Activated CD4-positive, alpha-beta T cell treated with anti-CD3 and anti-CD28 coated beads, Interleukin-2, amount 10 ng/mL, durations not matched to agents 24 days and 14 days (primary cell): ENCODE measurements at places on chromosomes 2 and 18. TPM values are rescaled to one million over a fixed set of nuclear protein-coding genes. Genes with fewer than 3 reads are reported as not detected.

Gene SLC9A2
- not detected in 2 replicates for total RNA-seq

Gene CD302
- total RNA-seq, result 0.54 and 0.72 TPM in 2 replicates

Gene CETN1
- not detected in 2 replicates for total RNA-seq

Gene THUMPD2
- 19.2 and 20.5 TPM in 2 replicates for total RNA-seq

Gene SNRPD1
- 182 and 192 TPM in 2 replicates for total RNA-seq

DNA sequence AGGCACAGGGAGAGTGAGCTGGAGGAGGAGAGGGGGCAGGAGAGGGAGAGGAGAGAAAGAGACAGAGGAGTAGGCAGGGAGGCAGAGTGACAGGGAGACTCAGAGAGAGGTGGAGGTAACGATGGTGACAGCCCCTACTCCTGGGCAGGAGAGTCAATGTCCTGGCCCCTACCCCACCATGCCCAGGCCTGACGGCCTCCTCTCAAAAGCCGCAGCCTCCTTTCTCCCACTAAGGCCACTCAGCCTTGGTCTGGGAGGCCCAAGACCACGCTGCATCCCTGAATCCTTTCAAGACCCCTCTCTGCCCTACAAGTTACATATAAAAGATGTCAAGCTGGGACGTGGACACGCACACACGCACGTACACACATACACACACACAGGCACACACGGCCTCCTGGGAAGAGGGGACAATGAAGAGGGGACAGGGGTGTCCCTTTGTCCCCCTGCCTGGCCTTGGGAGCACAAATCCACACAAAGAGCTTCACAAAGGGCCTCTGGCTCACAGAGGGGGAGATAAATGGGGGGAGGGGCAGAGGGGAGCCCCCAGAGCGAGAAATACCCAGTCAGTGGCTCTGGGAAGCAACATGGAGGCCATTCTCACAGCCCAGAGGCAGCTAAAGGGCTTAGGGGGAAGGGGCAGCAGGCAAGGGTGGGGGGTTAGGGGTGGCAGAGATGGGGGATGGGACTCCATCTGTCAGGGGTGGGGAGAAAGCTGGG is 19.5 kb upstream of the TNS1 start:
- H3K4me1 ChIP-seq, result no peaks in the 10 kb centered on the region
- H3K27me3 ChIP-seq, result no peaks in the 10 kb centered on the region
- H3K36me3 ChIP-seq, result no peaks in the 10 kb centered on the region
- DNase-seq, result no peak
- H3K4me3 ChIP-seq, result no peak overlapping the region

GRCh38 chr18:31722369-31722957 is 38.1 kb upstream of the B4GALT6 start:
- H3K27ac ChIP-seq, result no peak overlapping the region
- H3K4me1 ChIP-seq, result peaks cover 9% of the 10 kb centered on the region
- peaks cover 30% of the 10 kb centered on the region for H3K27me3 ChIP-seq

DNA sequence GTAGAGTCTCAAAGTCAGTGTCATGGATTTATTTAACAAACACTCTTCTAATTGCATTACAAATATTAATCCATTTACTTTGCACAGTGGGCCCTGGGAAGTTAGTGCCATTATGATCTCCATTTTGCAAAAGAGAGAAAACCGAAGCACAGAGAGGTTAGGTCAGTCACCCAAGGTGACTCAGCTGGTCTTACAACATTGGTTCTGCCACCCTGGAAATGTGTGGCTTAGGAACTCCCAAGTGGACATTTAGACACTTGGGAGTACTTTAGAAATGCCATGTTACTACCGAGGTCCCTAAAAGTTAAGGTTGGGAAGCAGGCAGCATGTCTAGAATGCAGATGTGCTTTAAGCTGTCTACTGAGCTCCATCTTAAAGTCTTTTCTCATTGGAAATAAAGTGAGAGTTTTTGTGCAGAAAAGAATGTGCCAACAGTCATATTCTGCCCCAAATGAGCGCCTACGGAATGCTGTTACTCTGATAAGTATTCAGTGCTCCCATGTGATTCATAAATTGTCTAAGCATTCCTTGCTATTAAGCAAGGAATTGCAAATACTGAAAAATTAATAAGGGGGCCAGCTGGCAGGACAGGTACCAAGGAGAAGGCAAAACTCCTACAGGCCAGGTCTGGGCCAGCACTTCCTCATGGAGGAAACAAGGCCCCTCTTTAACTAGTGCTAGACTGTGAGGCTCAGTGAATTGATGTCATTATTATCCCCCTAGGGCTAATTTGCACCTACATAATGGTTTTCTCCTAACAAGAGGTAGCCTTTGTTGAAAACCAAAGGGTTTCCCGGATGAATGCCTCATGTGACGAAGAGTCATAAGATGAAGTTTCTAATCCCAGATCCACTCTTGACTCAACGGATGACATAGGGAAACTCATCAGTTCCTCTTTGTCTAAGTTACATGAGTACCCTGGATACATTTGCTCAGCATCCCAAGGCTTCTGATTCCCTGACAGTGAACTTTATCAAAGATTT is 16.3 kb downstream of the NRP2 start:
- H3K27ac ChIP-seq, result peak overlapping the region; percentile 95
- no peaks in the 10 kb centered on the region for H3K27me3 ChIP-seq
- H3K4me3 ChIP-seq, result peak overlapping the region; percentile 1
- DNase-seq, result no peak
- H3K36me3 ChIP-seq, result peaks cover 35% of the 10 kb centered on the region

DNA sequence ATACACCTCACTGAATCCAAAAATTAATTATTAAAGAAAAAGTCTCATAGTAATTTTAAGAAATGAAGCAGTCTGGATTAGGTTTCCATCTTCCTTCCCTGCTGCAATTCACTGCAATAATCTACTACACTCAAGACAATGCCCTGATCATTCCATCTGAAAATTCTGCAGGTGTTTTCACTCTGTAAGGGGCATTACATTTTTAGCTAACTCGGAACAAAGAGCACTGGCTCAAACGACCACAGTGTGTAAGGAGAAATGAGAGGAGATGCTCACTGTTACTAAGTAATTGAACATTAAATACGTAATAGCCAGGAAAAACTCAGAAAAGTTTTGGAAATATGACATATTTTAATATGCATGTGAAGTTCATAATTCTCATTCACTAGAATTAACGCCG is 1.3 kb downstream of the B4GALT6 start:
- peaks cover 12% of the 10 kb centered on the region for H3K4me1 ChIP-seq
- H3K36me3 ChIP-seq, result no peaks in the 10 kb centered on the region
- H3K27ac ChIP-seq, result no peak overlapping the region
- peak overlapping the region; percentile 89 for H3K4me3 ChIP-seq
- peaks cover 60% of the 10 kb centered on the region for H3K27me3 ChIP-seq

GRCh38 chr2:178333851-178334250 is 117.1 kb downstream of the PRKRA start:
- H3K4me3 ChIP-seq, result no peak overlapping the region
- peaks cover 6% of the 10 kb centered on the region for H3K27me3 ChIP-seq
- no peaks in the 10 kb centered on the region for H3K36me3 ChIP-seq
- H3K4me1 ChIP-seq, result no peaks in the 10 kb centered on the region
- DNase-seq, result no peak
- no peak overlapping the region for H3K27ac ChIP-seq

DNA sequence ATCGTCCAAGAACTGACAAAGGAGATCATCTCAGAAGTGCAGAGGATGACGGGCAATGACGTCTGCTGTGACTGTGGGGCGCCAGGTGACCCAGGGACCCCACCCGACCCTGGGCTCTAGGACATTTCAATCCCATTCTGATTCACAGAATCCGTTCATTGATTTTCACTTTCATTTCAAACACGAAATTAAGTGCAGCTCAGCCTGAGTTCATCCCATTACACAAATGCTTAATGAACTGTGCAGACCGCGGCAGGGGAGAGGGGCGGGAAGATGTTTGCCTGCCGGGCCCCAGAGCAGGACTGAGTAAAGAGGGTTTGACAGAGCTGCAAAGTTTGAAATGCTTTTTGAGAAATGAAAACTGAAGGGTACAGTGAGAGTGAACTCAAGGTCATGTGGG is 67.1 kb downstream of the ITGB1BP1 start:
- no peaks in the 10 kb centered on the region for H3K36me3 ChIP-seq
- H3K27me3 ChIP-seq, result peaks cover 27% of the 10 kb centered on the region

- H3K27ac ChIP-seq, result no peak overlapping the region
- H3K4me1 ChIP-seq, result no peaks in the 10 kb centered on the region
- no peaks in the 10 kb centered on the region for H3K27me3 ChIP-seq
- no peak for DNase-seq
- H3K4me3 ChIP-seq, result no peak overlapping the region
These were observed 1443.0 kb upstream of the LRRTM1 start for GRCh38 chr2:81747481-81748070.

DNA sequence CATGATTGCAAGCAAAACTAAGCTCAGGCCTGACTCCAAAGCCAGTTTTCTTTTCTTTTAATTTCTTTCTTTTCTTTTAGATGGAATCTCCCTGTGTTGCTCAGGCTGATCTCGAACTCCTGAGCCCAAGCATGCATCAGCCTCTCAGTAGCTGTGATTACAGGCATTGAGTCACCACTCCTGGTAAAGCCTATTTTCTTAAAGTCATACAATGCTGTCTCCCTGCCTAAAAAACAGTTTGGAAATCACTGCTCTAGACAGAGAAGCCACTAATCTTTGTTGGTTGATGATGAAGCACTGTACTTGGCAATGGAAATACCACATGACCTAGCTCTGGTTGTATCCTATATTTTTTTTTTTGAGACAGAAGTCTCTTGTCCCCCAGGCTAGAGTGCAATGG is 33.1 kb upstream of the ZNF532 start:
- peaks cover 12% of the 10 kb centered on the region for H3K27me3 ChIP-seq
- no peaks in the 10 kb centered on the region for H3K4me1 ChIP-seq
- no peak for DNase-seq
- H3K27ac ChIP-seq, result no peak overlapping the region
- H3K4me3 ChIP-seq, result no peak overlapping the region
- H3K36me3 ChIP-seq, result no peaks in the 10 kb centered on the region

DNA sequence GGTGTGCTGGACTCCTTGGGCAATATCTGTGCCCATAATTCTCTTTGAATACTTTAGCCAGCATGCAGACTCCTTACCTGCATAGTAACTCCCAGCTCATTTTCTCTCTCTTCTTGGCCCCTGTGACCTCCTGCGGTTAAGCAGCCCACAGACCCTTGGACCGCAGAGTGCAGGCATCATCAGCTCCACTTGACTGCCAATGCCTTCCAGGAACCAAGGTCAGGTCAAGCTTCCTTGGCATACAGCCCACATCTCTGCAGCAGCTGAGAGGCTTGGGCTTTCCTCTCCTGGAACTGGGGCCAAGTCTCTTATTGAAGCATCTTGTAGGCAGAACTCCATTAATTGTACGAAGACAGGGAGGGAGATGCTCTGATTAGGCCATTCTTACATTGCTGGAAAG is 130.1 kb upstream of the PIEZO2 start:
- DNase-seq, result peak; percentile 19
- no peaks in the 10 kb centered on the region for H3K27me3 ChIP-seq
- no peak overlapping the region for H3K4me3 ChIP-seq
- H3K27ac ChIP-seq, result no peak overlapping the region
- no peaks in the 10 kb centered on the region for H3K36me3 ChIP-seq

DNA sequence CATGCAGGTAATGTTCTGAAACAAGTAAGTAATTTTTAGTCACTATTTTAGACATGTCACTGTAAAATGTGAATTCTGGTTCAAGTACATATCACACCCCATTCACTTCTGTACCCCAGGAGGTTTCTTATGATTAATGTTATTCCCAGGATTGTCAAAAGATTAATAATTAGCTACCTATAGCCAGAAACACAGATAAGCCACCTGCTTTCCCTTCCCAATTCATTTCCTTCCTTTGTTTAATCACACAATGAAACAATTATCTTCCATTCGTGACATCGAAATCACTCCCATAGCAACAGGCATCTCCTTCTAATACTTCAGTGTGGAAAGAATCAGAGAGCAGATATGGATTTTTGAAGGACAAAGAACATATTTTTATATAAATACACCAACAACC is 1650.3 kb upstream of the CELF4 start:
- no peaks in the 10 kb centered on the region for H3K4me1 ChIP-seq
- H3K27me3 ChIP-seq, result no peaks in the 10 kb centered on the region

- H3K36me3 ChIP-seq, result no peaks in the 10 kb centered on the region
- no peak overlapping the region for H3K4me3 ChIP-seq
- no peak overlapping the region for H3K27ac ChIP-seq
- no peak for DNase-seq
- H3K27me3 ChIP-seq, result peaks cover 10% of the 10 kb centered on the region
These were observed 19.6 kb upstream of the TEX44 start for GRCh38 chr2:231573096-231573495.

DNA sequence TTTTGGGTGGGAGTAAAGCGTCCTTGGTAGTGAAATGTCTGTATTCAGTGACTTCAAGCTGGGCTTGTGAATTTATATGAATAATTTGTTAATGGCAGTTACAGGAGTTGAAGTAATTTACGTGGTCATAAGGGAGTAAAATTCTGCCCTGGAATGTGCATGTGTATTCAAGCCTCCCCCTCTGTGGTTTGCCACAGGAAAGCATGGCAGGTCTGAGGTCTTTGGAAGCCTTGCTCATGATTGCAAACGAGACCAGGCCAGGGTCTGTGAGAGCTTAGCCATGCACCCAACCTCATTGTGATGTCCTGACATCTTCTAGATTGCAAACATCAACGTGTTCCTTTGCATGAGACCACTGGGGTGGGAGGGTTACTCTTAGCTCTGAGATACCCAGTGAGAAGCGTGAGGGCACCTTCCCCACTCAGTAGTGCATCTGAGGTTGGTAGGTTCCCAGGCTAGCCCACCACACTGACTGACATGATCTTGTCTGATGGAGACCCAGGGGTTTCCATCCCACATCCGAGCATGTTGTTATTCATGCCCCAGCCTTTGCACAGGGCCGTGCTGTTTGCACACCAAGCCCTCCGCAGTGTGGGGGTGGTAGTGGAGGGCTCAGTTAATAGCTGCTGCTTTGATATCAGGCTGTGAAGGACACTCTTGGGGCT is 216.5 kb downstream of the KLHL29 start:
- no peak for DNase-seq
- H3K27me3 ChIP-seq, result no peaks in the 10 kb centered on the region
- no peaks in the 10 kb centered on the region for H3K4me1 ChIP-seq
- H3K4me3 ChIP-seq, result no peak overlapping the region
- no peak overlapping the region for H3K27ac ChIP-seq

- H3K4me1 ChIP-seq, result peaks cover 55% of the 10 kb centered on the region
- peak overlapping the region; percentile 91 for H3K27ac ChIP-seq
- peak overlapping the region; percentile 89 for H3K4me3 ChIP-seq
- DNase-seq, result peak; percentile 80
- H3K27me3 ChIP-seq, result no peaks in the 10 kb centered on the region
These were observed 21.8 kb upstream of the TANK start for GRCh38 chr2:161138429-161138828.

GRCh38 chr2:96427917-96428316 is 77.2 kb downstream of the NEURL3 start:
- no peak for DNase-seq
- H3K27ac ChIP-seq, result peak overlapping the region; percentile 39
- peaks cover 4% of the 10 kb centered on the region for H3K27me3 ChIP-seq
- H3K36me3 ChIP-seq, result no peaks in the 10 kb centered on the region

GRCh38 chr2:128452024-128452411 is 133.3 kb upstream of the HS6ST1 start:
- no peak for DNase-seq
- no peaks in the 10 kb centered on the region for H3K4me1 ChIP-seq
- H3K27ac ChIP-seq, result no peak overlapping the region
- no peaks in the 10 kb centered on the region for H3K36me3 ChIP-seq
- H3K27me3 ChIP-seq, result no peaks in the 10 kb centered on the region
